ENCODE measurements at places on chromosomes 1 and 21.
A peak's percentile ranks its signal among the peaks of the same experiment; 100 is the strongest.

DNA sequence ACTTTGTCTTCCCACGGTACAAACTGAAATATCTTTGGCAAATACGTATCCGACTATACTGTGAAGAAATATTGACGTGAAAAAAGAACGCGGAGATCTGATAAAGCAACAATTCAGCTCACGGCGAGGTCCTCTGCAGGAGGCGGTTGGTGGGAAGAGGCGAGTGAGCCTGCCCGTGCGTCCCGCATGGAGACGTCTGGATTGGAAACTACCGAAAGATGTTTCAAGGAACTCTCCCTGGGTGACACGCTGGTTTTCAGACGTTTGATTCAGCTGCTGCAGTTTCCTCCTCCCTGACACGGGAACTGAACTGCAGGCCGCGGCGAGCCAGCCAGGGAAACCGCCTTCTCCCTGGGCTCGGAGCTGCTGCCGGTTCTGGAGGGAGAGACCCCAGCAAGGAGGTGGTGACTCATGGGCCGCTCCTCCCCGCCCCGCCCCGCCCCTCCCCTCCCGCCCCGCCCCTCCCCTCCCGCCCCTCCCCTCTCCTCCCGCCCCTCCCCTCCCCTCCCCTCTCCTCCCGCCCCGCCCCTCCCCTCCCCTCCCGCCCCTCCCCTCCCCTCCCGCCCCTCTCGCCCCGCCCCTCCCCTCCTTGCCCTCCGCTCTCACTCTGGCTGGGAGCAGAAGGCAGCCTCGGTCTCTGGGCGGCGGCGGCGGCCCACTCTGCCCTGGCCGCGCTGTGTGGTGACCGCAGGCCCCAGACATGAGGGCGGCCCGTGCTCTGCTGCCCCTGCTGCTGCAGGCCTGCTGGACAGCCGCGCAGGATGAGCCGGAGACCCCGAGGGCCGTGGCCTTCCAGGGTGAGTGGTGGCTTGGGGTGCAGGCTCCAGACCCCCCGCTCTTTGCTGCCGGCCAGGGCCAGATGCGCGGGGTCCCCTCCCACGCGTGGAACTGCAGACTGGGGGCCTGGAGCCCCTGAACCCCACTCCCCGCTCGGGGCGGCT, at the start of gene COL6A1:
Gene COL6A1 (plus strand): TSS at position 620 of the 941 bp plus-strand sequence. CDS start 81 bp downstream, at position 701.
- peak; percentile 51 for DNase-seq

DNA sequence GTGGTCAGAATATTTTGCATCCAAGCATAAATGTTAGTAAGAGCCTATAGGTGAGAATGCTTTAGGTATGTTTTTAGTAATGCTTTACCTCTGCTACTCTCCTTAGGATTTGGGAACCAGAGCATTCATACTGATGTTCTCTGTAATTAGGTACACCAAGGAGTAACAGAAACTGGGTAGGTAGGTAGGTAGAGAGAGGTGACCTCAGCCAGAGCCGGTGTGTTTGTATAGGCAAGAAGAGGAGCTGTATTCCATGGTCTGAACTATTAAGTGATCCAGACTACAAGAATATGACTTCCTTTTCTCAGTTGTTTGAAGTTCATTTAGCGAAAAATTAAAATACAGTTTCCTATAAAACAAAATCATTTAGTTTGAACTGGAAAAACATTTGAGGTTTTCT, 108.5 kb downstream of the SDCCAG8 start:
- no peak for DNase-seq

- no peak for DNase-seq
These were observed 14.9 kb upstream of the CTSS start for GRCh38 chr1:150780510-150780909.

GRCh38 chr1:29245876-29246275, 9.6 kb downstream of the PTPRU start:
- DNase-seq, result no peak

GRCh38 chr21:31872072-31872451, 758 bp upstream of the HUNK start:
- no peak for DNase-seq

DNA sequence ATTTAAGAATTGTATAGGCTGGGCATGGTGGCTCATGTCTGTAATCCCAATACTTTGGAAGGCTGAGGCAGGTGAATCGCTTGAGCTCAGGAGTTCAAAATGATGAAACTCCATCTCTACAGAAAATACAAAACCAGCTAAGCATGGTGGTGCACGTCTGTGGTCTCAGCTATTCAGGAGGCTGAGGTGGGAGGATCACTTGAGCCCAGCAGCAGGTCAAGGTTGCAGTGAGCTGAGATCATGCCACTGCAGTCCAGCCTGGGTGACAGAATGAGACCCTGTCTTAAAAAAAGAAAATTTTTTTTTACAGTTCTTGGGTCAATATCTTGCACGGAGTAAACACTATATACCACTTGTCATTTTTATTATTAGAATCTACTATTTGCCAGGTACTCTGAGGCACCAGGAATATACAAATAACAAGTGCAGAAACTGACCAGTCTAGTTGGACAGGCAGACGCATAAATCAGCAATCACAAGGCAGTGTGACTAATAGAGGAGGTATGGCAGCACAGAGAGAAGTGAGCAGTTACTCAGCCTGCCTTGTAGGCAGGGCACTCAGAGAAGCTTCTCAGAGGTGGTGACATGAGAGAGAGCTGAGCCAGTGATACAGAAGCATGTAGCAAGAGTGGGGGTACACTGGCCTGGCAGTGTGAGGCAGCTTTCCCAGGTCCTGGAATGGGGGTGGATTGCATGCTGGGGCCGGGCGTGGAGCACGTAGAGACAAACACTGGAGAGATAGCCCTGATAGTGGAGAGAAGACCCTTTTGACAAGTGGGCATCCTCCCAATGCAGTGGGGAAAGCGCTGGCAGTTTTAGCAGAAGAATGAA, 8.0 kb downstream of the PHLDA3 start:
- no peak for DNase-seq

GRCh38 chr1:107432108-107432507, 291.3 kb downstream of the NTNG1 start:
- DNase-seq, result no peak

- no peak for DNase-seq
These were observed 18.2 kb downstream of the PRRX1 start for GRCh38 chr1:170682169-170682568.

DNA sequence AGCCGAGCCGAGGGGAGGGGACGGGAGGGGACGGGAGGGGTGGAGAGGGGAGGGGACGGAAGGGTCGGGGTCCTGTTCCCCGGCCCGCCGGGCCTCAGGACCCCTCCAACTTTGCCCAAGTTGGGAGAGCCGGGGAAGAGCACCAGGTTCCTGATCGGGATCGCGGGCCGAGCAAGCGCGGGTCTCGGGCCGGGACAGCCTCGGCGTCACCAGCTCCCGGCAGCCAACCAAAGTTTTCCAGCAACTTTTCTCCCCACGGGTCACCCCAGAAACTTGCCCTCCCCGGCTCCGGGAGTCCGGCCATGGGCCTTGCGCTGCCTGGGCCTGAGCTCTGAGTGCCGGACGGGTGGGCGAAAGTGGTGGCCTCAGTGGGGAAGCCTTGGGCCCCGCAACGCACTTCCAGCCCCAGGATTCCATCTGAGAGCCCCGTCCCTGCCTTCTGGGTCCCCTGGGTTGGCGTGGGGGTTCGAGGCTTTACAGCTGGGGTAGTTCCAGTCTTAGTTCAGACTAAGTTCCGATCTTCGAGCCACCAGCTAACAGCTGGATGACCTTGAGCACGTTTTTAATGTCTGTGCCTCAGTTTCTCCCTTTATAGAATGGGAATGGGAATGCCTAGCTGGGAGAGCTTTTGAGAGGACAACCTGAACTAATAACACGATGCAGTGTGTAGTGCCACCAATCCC, 458 bp downstream of the ZC3H12A start:
- no peak for DNase-seq

- no peak for DNase-seq
These were observed 1.5 kb upstream of the MAGI3 start for GRCh38 chr1:113388621-113389358.

DNA sequence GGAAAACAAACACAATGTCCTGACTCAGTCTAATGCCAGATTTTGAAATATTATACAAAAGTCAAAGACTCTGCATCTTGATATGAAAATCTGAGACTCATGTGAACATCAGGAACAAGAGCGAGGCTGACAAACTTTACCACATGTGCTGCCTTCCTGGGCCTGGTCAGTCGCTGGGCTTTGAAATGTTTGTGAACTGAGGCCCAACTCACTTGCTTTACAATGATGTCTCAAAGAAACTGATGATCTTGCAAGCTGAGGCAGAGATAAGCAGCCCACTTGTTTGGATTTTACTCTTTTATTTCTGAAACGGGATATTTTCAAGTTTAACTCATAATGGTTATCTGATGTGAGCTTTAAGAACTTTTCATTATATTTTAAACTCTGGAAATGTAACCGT, 2.1 kb downstream of the BCAR3 start:
- DNase-seq, result no peak

DNA sequence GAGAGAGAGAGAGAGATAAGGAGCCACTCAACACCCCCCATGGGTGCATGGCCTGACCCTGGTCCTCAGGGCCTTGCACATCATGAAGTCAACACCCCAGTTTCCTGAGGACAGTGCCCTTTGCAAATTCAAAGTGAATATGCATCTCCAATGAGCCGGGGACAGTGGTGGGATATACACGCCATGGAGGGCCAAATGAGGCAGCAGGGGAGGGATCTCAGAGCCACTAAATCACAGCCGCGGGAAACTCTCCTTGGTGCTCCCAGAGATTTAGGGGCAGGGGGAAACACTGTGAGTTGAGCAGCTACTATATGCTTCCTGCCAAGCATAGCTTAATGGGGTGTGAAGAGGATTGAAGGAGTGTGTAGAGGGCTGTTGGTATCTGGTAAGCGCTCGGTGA, 35.5 kb downstream of the MATN1 start:
- no peak for DNase-seq

DNA sequence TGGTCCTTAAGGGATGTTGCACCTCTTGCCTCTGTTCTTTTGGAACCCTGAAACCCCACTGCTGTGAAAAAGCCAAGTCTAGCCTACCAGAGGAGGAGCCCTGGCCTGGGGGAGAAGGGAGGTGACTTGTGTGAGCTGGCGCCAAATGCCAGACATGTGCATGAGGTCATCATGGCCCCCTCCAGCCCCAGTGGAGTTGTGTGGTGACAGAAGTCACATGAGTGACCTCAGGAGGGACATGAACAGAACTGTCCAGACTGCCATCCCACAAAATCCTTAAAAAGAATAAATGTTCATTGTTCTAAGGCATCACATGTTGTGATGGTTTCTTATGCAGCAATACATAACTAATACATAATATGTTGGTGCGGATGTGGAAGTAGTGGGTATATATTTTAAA, 10.8 kb downstream of the HHAT start:
- no peak for DNase-seq

- peak; percentile 35 for DNase-seq
These were observed at the start of gene DNAJC6 for GRCh38 chr1:65309304-65310077. Gene DNAJC6 (plus strand): TSS chr1:65309543. CDS start chr1:65309746, 203 bp downstream.

DNA sequence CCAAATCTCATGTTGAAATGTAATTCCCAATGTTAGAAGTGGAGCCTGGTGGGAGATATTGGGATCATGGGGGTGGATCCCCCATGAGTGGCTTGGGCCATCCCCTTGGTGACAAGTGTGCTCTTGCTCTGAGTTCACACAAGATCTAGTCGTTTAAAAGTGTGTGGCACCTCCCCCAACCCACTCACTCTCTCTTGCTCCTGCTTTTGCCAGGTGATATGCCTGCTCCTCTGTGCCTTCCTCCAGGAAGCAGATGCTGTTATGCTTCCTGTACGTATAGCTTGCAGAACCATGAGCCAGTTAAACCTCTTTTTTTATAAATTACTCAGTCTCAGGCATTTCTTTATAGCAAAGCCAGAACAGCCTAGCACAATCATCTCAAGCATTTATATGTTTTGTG, 23.0 kb upstream of the HSPA13 start:
- DNase-seq, result no peak

DNA sequence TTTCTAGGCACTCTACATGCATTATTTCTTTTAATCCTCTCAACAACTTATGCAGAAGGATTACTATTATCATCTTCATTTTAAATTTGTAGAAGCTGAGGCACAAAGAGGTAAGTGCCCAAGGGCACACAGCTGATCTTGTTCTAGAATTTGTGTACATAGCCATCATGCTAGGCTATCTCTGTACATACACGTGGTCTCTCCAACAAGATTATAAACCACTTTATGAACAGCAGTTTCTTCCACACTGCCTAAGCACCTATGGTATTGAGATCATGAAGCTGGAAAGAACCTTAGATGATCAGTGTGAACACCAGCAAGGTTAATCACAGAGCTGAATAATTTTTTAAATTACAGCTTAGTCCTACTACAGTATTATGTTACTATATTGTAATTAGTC, 28.9 kb downstream of the UCHL5 start:
- no peak for DNase-seq
